ENCODE measurements at places on chromosomes 3 and 15.

DNA sequence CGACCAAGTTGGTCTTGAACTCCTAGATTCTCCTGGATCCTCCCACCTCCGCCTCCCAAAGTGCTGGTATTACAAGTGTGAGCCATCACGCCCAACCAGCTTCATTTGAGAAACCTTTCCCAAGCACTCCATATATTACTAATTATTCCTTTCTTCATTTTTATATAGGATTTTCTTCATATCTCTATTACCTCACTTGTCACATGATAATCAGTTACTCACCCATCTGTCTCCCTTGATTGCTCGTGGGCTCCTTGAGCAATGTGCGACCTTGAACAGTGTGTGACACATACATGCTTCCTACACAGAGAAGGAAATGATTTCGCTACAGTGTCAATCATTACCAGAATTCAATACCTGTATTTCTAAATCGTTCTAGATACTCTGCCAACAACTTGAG, 110.7 kb upstream of the C2CD4B start:
- DNase-seq = no peak

GRCh38 chr15:82159922-82160321, 102.6 kb downstream of the EFL1 start:
- no peak for DNase-seq

DNA sequence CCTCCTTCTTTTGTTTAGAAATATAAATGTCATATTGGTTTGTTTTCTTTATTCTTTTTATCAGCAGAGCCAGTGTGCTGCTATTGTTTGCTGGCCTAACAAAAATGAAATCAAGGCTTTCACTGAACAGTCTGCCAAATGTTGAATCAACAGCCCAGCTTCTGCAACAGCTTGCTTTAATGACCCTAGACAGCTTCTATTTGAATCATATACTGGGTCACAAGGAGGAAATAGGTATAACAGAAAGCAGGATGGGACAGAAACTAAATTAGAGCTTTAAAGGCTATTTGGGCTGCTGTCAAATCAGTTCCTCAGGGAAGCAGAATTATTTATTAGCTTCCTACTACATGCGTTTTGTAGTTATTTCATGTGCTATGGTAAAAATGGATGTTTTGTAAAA, 12.1 kb upstream of the DNAJC13 start:
- no peak for DNase-seq

DNA sequence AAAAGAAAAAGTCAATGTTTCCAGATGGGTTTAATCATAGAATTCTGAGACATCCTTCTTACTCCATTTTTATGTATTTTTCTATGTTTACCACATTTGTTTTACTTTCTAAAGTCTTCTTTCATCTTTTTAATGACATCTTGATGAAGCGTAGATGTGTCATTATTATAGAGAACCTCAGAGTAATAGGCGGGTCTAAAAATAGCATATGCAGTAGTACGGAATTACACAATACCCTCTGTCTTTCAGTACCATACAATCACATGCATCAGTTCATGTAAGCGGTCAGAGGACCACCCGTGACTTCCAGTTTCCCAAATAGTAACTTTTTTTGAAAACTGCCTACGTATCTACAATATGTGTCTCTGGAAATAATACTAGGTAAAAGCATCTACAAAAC, 224.0 kb downstream of the PLOD2 start:
- no peak for DNase-seq

GRCh38 chr15:85064710-85065109, 83.1 kb downstream of the PDE8A start:
- no peak for DNase-seq
